ENCODE measurements at places on chromosomes 5 and 9.

DNA sequence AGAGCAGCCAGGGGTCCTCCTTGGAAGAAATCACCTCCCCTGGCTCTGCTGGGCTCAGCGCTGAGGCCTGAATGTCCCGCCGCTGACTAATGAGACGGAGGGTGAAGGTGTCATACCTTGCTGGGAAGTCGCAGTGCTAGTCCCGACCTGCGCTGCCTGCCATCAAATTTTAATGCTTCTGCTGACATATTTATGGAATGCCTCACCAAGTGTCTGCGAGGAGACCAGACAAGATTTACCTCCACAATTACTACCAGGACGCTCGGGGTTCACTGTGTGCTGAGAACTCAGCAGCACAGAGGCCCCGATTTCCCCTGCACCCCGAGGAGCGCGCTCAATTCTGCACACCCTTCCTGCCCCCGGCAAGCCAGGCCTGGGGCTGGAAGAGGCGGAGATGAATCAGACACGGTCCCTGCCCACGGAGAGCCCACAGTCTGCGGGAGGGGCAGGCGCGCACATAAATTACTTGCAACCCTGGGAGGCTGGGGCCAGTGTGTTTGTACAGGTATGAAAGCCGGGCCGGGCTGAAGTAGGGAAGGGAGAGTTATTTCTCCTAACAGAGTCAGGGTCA, 175.2 kb downstream of the PAX5 start:
- DNase-seq: no peak

DNA sequence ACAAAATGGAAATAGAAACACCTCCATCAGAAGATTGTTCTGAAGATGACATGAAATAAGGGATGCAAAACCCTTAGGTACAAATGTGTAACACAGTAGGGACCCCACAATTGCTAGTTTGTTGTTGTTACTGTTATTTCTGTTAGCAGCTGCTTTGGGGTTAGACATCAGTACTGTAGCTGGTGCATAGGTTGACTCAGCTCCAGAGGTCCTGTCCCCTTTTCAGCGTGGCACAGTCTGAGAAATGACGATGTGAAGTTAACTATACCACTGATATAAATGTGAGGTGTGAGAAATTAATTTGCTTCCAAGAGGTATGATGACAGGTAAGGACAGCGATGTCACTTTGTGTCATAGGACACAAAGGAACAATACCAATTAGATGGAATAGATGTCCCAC, 384.6 kb upstream of the KLF4 start:
- DNase-seq: no peak

- no peak for DNase-seq
These were observed 355.3 kb downstream of the ZSWIM6 start for GRCh38 chr5:61687371-61687770.

DNA sequence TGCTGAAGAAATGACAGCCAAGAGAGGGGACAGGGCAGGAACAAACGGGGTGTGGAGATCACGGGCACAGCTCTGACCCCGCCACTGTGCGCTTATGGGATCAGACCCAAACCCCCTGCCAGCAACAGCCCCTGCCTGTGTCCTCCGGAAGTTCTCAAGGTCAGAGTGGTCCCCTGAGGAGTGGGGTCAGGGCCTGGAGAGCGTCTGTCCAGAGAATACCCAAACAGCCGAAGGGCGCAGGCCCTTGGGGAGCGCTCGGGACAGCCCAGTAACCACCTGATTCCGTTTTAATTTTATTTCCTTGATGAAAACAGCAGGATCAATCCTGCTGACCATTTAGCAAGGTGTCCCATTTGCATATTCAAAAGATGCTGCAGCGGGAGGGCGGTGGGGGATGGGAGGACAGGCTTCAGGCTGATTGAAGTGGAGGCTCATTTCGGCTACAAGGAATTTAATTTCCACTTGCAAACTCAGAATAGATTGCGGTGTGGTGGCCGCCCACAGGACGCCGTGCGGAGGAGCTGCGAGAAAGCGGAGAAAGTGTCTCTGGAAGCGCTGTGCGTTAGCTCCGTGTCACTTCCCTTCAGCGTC, 32.6 kb upstream of the TMEM250 start:
- DNase-seq: no peak

GRCh38 chr9:21082671-21083070, 4.9 kb upstream of the IFNB1 start:
- DNase-seq: no peak

- DNase-seq: no peak
These were observed 24.2 kb downstream of the P4HA2 start for GRCh38 chr5:132203464-132203818.

DNA sequence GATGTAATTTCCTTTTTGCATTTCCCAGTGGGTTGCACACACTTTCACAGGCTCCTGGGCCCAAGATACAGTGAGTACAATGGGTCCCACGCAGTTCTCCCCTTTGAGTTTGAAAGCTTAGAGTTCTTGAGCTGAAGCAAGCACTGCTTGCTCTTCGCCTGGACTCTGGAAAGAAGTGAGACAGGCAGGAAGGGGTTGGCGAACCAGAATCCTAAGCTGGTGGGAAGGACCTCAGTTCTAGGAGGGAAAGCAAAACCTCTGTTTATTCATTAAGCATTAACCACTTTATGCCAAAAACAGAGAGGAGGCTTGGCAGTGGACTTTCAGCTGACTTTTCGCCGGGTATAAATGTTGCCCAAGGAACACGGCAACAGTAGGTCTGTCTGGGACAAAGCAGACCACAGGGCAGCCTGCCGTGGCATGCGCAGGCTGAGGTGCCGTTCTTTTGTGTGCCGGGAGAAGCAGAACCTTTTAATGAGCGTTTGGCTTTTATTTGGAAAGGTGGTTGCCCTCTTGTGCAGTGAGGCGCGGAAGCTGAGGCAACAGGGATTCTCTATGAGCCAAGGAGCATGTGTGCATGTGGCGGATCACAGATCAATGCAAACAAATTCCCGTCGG, 239.9 kb upstream of the PANK3 start:
- DNase-seq: no peak

DNA sequence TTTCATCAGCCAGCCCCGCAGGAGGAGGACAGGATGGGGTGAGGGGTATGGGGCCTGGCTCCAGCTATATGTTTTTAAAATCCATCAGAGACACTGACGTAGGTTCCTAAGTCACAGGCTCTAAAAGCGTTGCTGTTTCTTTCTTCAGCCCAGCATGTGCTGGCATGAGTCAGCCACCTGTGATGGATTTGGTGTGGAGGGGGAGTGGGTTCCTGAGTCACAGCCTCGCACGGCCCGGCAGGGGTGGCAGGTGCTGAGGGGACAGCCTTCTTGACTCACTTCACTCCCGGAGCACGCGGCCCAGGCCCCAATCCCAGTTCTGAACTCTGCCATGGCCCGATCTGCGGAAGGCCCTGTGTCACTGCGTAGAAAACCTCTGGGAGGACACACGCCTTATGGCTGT, 38.8 kb upstream of the RPL26L1 start:
- DNase-seq: no peak

DNA sequence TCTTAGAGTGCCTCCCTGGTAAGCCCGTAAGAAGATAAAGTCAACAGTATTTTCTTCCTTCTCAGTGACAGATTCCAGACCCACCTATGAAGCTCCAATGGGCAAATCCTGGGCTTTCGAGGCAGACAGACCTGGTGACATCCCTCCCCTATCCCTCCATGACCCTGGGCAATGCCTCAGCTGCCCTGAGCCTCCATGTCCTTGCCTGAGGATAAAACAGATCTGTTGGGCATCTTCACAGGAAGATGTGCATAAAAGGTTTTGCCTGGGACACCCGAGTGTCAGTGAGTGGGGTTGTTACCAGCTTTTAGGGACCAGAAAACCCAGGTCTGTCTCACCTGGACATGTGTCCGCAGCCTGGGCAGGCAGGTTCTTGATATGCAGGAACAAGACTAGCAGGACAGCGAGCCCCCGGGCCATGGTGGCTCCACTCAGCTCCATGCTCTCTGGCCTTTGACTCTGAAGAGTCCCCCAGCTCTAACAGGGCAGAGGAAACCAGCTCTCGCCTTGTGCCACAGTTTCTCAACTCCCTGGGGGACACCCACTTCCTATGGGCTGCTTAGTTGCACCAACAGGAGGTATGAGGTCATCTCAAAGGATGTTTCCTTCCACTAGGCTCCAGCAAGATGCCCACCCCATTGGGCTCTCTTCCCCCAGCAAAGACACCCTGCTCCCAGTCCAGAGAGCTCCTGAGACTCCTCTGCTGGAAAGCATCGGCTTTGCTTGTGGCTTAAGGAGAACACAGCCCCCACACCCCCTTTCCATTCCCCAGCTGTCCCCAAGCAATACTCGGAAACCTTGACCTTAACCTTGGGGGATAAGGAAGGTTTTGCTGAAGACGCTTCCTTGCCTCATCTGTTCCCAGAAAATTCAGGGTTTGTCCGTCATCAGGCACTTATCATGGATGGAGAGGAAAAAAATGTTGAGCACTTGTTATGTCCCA, at the start of gene FCN1:
TSS of gene FCN1 (minus strand) at position 482 of the 943 bp plus-strand sequence. CDS start at position 441, 41 bp downstream.
- no peak for DNase-seq
